Activated CD8-positive, alpha-beta memory T cell treated with anti-CD3 and anti-CD28 coated beads for 4 hours (primary cell): ENCODE measurements at places on chromosomes 2 and 18.

GRCh38 chr18:59460072-59460420 is 101.0 kb upstream of the LMAN1 start:
- DNase-seq, result no peak

DNA sequence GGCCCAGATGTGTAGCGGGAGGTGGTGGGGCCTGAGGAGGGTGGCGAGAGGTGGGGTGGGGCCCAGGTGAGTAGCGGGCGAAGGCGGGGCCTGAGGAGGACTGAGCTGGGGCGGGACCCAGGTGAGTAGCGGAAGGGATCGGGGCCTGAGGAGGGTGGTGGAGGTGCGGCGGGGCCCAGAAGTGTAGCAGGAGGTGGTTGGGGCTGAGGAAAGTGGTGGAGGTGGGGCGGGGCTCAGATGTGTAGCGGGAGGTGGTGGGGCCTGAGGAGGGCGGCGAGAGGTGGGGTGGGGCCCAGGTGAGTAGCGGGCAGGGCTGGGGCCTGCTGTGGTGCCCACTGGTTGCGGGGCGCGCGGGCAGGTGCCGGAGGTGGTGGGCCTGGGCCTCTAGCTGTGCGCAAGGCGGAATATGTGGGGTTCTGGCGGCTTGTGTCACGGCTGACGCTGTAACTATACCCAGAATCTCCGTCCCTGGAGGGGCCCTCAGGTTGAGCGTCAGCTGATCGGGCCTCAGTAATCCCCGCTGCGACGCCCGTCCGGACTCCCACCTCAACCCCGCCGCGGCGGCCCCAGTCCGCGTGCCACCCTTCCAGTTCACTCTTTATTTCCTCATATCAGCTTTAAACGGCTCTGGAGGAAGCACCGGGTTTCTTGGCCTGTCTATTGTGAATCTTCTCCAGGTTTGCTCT is 866 bp upstream of the SF3B6 start:
- no peak for DNase-seq

GRCh38 chr2:190765386-190766173 is 115.0 kb upstream of the GLS start:
- DNase-seq, result no peak

- DNase-seq, result no peak
These were observed 138.7 kb downstream of the ALPK2 start for GRCh38 chr18:58490238-58490637.

DNA sequence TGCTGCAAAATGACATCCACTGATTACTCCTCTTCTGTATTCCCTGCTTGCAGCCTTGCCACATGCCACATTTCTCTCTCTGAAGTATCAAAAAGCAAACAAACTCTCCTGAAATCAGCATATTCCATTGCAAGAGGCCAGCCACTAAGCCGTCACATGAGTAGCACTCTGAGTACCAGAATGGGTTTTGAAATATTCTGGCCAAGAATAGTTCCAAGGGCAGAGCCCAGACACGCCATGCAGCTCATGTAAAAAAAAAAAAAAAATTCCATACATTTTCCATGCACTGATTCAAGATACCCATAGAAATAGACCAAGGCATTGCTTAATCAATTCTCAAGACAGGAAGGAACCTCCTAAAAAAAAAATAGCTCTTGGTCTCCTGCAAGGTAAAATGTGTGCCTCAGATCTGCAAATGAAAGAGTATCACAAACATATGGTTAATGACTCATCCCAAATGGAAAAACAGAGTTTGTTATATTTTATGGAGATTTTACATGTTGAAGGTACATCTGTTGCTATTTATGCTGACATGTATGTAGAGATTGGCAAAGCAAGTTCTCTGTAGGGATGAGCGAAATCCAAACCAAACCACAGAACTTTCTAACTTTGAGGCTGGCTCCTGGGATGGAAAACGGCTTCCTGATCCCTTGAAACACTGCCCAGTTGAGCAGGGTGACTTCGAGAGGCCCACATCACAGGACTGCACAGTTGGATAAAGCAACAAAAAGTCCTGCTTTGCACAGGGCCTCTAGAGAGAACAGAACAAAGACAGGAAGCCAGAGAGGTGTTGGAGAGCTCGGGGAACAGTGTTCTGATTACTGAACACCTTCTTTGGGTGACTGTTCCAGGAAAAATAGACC is 346.2 kb downstream of the ZNF521 start:
- no peak for DNase-seq

DNA sequence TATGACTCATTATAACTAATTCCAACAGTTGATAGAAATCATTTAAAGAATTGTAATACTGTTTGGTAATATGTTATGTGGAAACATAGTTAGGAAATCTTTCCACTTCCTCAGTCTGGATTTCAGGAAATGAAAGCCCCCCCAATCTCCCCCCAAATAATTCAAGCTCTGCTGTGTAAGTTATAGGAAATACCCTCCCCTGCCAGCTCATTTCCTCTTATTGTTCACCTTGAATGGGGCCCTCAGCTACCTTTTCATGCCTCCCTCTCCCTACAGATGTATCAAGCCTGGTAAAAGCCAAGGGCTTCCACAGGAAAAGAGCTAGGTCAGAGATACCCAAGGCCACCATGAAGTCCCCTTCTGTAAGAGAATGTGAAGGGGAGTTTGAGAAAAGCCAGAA is 155.5 kb downstream of the CNTNAP5 start:
- DNase-seq, result no peak

DNA sequence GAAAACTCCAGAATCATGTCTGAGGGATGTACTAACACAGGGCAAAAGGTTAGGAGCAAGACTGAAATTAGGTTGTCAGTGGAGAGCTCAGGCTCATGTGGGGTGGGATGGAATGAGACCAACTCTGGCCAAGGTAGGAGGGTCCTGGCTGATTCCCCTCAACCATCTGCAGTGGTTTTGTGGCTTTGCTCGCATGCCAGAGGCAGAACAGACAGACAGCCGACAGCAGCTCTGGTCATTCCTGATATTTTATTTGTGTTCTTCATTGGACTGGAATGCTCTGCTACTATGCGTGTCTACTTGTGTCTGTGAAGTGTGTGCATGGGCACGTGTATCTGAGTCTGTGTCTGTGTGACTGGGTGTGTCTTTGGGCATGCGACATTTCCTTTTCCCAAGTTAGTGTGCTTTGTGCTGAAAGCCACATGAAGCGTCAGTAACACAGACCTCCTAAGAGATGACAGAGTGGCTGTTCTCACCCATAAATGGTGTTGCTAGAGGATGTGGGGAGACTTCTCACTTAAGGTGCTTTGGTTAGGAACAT is 239.5 kb downstream of the CNTNAP5 start:
- DNase-seq, result no peak

- no peak for DNase-seq
These were observed 18.8 kb downstream of the TMEM87B start for GRCh38 chr2:112073875-112074274.

DNA sequence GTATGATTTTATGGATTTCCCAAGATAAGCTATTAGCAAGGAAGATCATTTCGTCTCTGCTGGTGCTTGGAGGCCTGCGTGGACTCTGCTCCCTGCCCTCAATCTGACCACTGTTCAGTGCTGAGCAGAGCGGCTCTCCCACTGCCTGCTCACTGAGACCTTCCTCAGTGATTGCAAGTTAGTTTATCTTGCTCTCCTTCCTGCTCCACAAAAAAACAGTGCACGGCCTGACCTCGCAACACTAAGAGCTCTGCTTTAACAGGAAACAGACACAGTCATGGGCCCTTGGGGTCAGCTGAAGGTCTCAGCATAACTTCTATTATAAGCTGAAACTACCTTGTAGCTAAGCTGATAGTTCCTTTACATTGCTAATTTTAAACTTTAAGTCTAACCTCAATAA is 53.1 kb downstream of the PRELID3A start:
- DNase-seq, result no peak

DNA sequence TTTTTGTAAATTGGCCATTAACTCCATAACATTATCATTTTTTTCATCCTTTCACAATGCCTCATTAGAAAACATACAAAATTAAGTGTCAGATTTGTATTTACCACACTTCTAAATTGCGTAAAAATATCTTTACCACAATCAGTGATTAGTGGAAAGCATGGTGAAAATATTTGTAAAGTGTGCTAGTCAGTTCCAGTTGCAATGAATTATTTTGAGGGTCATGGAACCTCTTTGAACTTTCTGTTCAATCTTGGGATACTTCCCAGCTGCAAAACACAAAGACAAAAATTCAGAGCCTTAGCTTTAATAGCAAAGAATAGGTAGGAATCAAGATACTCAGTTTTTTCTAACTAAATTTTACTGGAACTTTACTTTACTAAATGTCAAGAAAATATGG is 4.0 kb upstream of the COL3A1 start:
- no peak for DNase-seq

- DNase-seq, result no peak
These were observed 2.8 kb downstream of the TMEM18 start for GRCh38 chr2:674321-674985.

GRCh38 chr18:2891526-2892431 is 45.0 kb downstream of the EMILIN2 start:
- DNase-seq, result no peak

DNA sequence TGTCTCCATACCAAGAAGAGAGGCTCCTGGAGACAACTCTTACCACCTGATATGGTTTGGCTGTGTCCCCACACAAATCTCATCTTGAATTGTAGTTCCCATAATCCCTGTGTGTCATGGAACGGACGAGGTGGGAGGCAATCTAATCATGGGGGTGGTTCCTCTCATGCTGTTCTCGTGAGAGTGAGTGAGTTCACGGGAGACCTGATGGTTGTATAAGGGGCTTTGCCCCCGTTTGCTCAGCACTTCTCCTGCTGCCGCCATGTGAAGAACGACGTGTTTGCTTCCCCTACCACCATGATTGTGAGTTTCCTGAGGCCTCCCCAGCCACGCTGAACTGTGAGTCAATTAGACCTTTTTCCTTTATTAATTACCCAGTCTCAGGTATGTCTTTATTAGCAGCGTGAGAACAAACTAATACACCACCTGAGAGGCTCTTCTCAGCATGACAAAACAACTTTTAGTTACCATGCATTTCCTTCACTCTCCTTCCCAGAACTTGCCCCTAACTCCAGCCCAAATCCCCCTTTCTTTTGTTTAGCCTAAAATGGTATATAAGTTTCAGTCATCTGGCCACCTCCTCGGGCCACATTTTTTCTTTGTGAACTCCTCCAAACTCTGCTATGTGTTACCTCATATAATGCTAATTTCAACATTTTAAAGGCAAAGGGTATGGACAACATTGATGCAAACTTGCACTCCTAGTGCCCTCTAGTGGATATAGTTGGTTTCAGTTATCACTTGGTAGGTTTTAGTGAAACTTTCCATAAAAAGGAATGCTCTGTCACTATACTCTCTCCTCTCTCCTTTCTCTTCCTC is 58.6 kb upstream of the SLC25A52 start:
- no peak for DNase-seq

GRCh38 chr2:144943986-144944385 is 424.1 kb upstream of the ZEB2 start:
- DNase-seq, result no peak

DNA sequence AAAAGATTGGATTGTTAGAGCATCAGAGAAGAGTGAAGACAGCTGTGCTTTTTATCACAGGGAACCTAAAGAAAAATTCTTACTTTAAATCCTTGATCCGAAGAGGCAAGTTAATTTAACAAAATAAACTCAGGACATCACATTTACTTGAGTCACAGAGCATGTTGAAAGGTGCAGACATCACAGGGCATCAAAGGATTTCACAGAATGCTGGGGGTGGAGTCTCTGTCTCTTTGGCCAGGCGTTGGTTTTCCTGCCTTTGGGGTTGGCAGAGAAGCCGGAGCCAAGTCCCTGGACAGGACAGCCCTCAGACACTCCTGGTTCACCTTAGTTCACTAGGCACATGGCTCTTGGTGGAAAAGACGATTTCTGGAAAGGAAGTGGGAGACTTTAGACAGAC is 56.3 kb downstream of the SH3RF3 start:
- DNase-seq, result no peak

- DNase-seq, result no peak
These were observed 7.3 kb upstream of the PLEK start for GRCh38 chr2:68357605-68358337.

DNA sequence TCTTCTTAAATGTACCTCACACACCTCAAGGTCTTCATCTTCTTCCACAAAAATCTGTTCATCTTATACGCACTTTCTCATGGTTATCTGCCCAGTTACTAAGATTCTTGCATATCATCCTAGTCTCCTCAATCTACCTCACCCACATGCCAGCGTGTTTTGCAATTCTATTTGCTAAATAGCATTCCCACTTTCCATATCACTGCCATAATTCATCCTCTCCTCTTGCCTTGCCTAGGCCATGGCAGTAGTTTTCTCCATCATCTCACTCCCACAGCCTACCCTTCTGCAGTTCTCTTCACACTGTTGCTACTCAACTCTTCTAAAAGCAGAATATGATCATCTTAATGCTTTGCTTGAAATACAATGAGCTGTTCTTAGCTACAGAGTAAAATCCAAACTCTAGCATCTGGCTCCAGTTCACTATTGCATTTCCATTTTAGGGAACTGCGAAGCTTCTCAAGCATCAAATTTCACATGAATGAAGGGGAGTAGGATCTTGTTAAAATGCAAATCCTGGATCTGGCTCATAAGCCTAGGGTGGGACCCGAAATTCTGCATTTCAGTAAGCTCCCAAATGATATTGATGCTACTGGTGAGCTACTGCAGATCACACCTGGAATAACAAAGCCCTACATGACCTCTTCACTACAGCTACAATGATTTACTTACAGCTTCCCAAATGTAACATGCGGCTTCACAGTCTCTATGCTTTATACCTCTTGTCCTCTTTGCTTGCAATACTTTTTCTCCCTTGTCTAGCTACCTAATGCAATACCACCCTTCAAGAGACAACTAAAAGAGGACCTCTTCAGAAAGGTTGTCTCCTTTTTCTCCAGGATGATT is 293.9 kb downstream of the SATB2 start:
- no peak for DNase-seq

GRCh38 chr2:38030635-38031355 is 45.2 kb downstream of the CYP1B1 start:
- DNase-seq, result no peak

GRCh38 chr2:105734762-105735538 is 9.8 kb upstream of the NCK2 start:
- DNase-seq, result no peak

DNA sequence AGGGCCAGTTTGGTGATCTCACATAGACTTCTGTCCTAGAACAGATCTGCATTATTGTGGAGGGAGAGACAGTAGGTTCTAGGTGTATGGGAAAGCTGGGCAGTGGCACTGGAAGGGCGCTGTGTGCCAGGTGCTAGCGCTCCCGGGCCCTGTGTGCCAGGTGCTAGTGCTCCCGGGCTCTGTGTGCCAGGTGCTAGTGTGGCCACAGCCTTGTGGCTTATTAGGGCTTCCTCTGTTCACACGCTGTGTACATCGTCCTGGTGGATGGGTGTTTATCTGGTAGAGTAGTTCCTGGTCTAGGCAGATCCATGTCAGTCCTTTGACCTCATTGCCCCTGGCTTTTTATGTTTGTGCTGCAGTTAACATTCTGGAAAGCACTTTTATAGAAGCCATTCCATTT is 263.4 kb downstream of the AGAP1 start:
- no peak for DNase-seq

DNA sequence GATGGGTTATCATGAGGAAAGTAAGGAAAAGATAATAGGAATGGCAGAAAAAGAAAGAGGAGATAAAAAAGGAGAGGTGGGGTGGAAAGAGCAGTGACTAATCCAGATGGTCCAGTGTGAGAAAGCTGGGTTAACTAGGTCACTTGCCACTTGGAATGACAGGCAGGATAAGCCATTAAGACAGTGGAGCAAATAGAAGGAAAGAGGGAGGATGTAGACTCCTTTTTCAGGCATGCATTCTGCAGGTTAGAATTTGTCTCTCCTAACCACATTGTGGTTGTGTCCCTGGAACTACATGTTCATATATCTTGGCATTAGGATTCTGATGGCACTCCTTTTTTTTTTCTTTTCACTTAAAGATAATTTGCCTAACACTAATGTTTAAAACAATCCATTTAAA is 13.4 kb upstream of the NEMP2 start:
- DNase-seq, result no peak
